Activated T-helper 1 cell treated with anti-CD3 and anti-CD28 coated beads, Interleukin-2, amount 50 U/mL, for 16 hours (primary cell): ENCODE measurements at places on chromosomes 6 and 20.
A peak's percentile ranks its signal among the peaks of the same experiment; 100 is the strongest.

GRCh38 chr6:2403546-2403945 is 158.1 kb upstream of the GMDS start:
- DNase-seq: no peak

- no peak for DNase-seq
Observed at GRCh38 chr6:99709062-99709461, 102.4 kb downstream of the PRDM13 start.

- no peak for DNase-seq
Observed at GRCh38 chr20:5488823-5489222, 172.1 kb upstream of the PROKR2 start.

DNA sequence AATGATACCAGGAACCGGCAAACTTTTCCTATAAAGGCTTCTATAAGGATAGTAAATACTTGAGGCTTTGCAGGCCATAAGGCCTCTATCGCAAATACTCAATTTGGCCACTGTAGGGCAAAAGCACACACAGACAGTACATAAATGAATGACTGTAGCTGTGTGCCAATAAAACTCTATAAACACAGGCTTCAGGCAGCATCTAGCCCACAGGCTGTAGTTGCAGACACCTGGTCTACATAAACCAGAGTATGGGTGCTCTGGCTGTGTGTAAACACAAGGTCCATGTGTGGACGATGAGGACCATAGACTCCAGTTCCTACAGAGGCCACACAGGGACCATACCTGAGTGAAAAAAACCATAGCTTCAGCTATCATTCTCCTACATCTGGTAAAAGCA is 52.2 kb downstream of the ZMYND8 start:
- DNase-seq: no peak

- DNase-seq: no peak
Observed at GRCh38 chr6:116369540-116369939, 1.2 kb upstream of the DSE start.

- DNase-seq: no peak
Observed at GRCh38 chr6:86706449-86706848, 230.9 kb upstream of the HTR1E start.

DNA sequence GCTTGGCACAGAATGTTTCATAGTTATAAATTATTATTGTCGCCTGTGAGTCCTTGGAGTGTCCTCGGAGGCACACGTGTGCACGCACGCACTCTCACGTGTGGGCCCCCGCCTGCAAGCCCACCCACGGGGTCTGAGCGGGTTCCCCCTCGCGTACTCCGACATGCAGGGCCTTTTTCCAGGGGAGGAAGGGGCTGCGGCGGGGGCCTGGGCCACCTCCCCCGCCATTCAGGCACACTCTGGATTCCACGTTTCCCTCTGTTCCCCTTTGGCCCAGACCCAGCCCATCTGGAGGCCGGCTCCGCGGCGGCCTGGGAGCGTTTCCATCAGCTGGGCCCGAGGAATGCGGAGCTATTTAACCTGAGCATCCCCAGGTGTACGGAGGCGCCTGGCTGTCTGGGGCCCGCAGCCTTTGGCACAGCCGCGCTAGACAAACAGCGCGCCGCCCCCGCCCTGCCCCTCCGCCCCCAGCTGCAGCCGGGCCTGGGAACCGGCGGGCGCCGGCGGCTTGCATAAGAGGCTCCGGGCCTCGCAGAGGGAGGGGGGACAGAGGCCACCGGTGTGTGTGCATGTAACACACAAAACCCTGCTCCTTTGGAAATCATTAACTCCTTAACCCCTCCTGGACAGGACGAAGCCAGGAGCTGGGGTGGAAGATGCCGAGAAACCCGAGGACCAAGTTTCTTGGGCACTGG is 3.3 kb downstream of the ID1 start:
- DNase-seq: no peak

- DNase-seq: no peak
Observed at GRCh38 chr6:74891349-74891831, 314.5 kb downstream of the COL12A1 start.

- no peak for DNase-seq
Observed at GRCh38 chr6:106396426-106397220, 36.1 kb downstream of the CRYBG1 start.

- no peak for DNase-seq
Observed at GRCh38 chr6:164005004-164005711, 590.6 kb downstream of the QKI start.

GRCh38 chr6:43749461-43749860 is 20.6 kb upstream of the VEGFA start:
- DNase-seq: no peak

DNA sequence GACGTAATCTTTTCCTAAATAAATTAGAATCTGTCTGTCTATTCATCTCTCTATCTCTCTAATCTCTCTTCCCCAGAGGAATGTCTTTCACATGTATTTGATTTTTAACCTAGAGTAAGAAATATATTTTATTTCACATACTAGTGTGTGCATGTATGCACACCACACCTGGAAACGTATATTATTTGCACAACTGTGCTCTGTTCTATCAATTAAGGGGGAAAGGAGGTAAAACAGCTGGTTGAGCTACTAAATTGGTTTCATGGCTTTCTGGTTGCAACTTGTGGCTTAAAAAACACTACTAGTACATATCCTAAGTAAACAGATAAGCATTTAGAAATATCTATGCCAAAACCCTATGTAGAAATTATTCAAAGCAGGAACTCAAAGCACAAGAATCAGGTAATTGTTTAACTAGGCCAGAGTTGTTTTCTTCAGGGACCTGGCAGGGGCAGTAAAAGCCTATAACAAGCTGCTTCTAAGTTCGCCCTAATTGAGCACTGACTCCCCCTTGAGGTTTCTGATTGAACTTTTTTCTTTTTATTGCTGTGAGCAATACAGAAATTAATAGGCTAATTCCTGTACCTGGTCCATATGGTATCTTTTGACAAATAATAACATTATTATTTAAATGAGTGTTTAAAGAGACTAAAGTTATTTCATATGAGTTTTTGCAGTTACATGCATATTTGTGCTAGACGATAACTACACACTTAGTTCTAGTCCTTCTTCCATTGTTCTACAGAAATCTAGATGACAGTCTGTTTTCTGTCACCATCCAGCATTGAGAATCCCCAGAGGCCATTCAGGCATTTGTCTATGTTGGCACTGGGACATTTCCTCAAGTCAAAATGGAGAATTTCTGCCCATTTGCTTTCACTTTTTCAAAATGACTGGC is 88.6 kb downstream of the MCHR2 start:
- DNase-seq: no peak

GRCh38 chr20:24767623-24768100 is 181.4 kb upstream of the CST7 start:
- no peak for DNase-seq

DNA sequence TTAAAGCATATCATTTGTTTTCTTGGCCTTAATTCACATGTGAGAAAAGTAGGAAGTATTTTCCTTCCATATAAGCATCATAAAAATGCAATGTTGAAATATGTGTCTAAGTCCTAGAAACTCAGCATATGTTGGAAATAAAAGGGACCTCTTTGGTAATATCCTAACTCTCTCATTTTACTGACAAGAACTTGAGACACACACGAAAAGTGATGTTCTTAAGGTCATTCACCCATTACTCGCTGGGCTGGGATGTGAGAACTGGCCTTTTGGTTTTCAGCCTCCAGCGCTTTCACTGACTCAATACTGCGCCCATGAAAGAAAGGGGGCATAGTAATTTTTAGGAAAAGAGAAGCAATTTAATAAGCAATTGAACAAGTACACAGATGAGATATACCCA is 153.5 kb upstream of the SCGN start:
- DNase-seq: no peak

DNA sequence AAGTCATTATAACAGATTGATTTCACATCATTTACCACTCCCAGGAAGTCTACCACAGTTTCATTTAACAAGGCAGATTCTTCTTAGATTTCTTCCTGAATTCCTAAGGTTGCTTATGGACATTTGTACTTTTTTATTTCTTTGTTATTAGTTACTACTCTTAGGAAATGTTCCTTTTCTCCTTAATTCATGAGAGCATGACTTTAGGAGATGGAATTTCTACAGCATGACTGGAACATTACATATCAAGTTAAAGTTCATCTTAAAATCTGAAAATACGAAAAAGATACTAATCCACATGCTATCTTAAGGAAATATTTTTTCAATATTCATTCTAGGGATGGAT is 22.3 kb downstream of the CNKSR3 start:
- DNase-seq: no peak

- no peak for DNase-seq
Observed at GRCh38 chr6:3749977-3750316, 1.6 kb downstream of the PXDC1 start.

DNA sequence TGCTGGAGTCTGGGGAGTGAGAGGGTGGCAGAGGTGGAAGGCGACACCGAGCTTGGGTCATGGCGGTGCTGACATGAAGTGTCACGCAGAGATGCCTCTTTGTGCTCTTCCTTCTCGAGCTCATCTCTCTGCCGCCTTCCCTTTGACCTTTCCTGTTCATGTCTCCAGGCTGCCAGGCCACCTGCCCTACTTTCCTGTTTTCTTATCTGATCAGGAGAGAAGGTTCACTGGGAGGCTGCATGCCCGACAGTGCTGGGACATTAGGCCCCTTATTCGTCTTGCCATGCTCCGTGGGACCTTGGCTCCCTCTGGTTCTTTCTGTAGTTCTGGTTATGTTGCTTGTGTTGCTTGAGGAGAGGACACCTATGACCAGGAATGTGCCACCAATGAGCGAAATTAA is 33.2 kb downstream of the CST8 start:
- no peak for DNase-seq

- DNase-seq: no peak
Observed at GRCh38 chr20:25382704-25383370, 7.8 kb downstream of the ABHD12 start.

DNA sequence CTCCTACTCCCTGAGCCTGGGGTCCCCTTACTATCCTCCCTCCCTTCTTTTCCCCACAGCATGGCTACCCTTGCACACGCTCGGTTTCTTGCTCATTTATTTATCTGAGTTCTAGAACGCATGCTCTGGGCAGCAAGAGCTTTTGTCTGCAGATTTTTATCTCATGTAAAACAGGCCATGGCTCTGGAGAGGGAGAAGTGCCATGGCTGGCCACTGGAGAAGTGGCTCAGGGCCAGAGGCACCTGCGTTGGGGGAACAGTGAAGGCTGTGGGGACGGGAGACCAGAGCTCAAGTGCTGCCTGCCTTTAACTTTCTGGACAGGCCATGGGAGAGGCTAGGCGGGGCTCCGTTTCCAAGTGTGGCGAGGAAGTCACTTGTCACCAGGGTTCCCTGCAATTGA is 177.7 kb upstream of the SULF2 start:
- no peak for DNase-seq

DNA sequence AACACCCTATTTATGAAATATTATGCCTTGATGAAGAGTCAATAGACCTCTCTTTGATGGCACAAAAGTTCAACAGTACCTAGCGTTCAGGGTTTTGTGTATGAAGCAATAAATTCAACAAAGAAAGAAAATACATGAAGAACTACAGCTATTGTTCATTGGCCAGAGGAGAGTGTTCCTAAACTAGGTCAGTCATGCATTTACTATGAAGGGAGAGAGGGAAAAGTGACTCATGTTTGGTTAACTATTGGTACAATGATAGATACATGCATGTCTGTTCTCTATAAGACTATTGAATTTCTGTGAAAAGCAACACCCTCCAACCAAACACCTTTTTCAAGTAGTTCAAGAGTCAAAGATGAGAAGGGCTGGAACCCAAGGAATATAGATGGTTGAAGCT is 50.7 kb downstream of the CLIC5 start:
- no peak for DNase-seq

- DNase-seq: no peak
Observed at GRCh38 chr20:49420811-49421295, 61.6 kb downstream of the KCNB1 start.

GRCh38 chr6:22651731-22652130 is 82.4 kb downstream of the HDGFL1 start:
- DNase-seq: no peak

GRCh38 chr6:5786969-5787720 is 219.6 kb downstream of the NRN1 start:
- no peak for DNase-seq

GRCh38 chr6:11968241-11968806 is 43.8 kb upstream of the HIVEP1 start:
- no peak for DNase-seq

GRCh38 chr6:111628142-111628850 is 22.6 kb upstream of the TRAF3IP2 start:
- no peak for DNase-seq

- peak; percentile 44 for DNase-seq
Observed at GRCh38 chr6:34154668-34155447, 9.0 kb upstream of the GRM4 start.

- DNase-seq: no peak
Observed at GRCh38 chr6:44228031-44228430, 4.6 kb downstream of the SLC29A1 start.

DNA sequence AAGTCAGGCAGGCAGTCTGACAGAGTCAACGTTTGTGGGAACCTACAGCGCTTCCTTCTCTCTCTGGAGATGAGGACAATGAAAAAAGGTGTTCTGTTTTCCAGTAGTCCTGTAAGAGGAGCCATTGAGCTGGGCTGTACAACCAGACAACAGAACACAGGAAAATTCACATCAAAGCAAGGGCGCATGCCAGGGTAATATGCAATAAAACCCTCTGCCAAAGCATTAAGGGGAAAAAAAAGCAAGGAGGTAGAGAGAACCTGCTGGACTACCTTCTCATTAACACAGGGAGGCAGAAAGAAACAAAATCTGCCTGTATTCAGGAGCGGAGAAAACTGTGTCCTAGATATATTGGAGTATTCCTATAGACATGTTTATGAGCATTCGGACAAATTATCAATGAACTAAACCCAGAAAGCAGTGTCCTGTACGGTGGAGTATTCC is 1.3 kb downstream of the RNF24 start:
- no peak for DNase-seq

- no peak for DNase-seq
Observed at GRCh38 chr6:22526736-22527135, 42.6 kb upstream of the HDGFL1 start.

DNA sequence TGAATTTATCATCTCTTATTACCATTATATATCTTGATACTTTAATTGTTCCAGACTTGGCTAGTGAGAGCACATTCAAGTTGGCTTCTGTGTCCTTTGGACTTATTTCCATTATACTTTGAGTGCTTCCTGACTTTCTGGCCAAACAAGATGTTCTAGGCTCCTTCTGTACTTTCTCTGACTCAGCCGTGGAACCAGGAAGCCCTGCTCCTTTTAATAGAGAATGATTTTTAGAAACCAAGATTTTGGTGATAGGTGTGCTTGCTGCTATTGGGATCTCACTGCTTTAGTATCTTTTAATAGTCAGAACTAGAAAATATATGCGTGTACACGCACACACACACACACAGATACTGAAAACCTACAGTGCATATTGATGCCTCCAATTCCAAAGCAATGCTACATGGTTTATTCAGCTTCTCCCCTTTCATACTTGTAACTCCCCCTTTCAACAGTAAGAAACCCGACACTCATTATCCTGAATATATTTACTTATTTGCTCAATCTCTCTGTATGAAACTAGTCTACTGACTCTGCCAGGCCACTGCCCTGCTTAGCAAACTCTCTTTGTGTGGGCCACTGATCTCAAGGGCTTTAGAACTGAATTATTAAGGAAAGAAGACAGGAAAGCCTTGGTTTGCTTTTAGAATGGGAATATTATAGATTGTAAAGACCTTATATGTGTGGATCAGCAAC is 42.7 kb upstream of the EZR start:
- no peak for DNase-seq

- no peak for DNase-seq
Observed at GRCh38 chr20:40688129-40689099, 622 bp downstream of the MAFB start.

GRCh38 chr20:9457136-9457535 is 57.3 kb upstream of the LAMP5 start:
- DNase-seq: no peak

- no peak for DNase-seq
Observed at GRCh38 chr6:34638834-34639736, 57.5 kb downstream of the ILRUN start.

GRCh38 chr20:56842056-56842455 is 212.9 kb downstream of the TFAP2C start:
- no peak for DNase-seq
